ENCODE measurements at places on chromosomes 13 and 19.

- DNase-seq = no peak
Observed at GRCh38 chr13:45162821-45163220, 38.0 kb downstream of the KCTD4 start.

GRCh38 chr13:100540621-100541020 lies 48.0 kb downstream of the GGACT start:
- no peak for DNase-seq

GRCh38 chr19:55098716-55099556 lies 18.5 kb downstream of the PPP1R12C start:
- DNase-seq = no peak

GRCh38 chr13:94590744-94591143 lies 5.2 kb downstream of the TGDS start:
- DNase-seq = no peak

DNA sequence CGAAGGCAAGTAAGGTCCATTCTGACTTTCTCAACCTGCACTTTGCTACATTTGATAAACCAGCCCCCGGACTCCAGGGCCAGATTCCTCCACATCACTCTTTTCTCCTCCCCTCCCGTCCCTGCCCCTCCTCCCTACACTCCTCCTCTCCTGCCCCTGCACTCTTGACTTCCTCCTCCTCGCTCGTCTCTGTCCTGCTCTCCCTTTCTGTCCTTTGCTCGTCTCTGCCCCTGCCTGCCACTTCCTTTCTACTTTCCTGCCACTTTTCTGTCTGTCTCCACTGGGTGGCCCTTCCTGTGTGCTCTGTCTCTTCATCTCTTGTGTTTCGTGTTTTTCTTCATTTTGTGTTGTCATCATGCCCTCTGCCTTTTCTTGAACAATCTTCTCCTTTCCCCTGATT lies 7.0 kb downstream of the U2AF2 start:
- no peak for DNase-seq

GRCh38 chr19:7112675-7113074 lies 43.2 kb downstream of the ZNF557 start:
- DNase-seq = no peak

GRCh38 chr19:44984005-44984404 lies 17.3 kb upstream of the RELB start:
- DNase-seq = no peak

DNA sequence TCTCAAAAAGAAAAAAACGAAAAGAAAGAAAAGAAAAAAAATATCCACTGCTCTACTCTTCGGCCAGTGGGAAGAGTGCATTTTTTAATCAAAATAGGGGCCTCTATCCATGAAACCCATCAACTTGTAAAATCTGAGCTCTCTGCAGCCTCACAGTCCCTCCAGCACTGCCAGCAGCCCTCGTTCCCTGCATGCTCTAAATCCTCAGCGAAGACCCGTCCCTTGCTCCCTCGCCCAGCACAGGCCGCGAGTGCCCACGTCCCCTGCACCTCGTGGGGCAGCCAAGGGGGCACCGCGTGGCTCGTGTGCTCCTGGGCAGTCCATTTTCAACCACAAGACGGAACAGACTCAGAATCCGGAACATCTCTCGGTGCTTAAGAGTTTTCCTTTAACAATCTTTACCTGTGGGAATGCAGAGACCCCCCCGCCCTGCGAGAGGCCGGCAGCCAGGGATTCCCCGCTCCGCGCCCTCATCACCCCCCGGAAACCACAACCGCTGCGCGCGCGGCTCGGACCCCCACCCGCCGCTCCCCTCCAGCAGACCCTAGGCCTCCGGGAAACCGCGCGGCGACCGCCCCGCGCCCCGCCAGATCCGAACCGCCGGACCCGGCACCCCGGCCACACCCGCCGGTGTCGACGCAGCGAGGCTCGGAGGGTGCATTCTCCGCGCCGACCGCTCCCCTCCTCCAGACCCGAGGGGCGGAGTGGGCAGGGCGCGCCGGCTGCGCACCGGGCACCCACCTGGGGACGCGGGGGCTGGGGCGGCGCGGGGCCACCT lies 638 bp downstream of the ANKRD27 start:
- DNase-seq = no peak

GRCh38 chr13:46555722-46556417 lies 2.9 kb downstream of the LRCH1 start:
- DNase-seq = no peak

DNA sequence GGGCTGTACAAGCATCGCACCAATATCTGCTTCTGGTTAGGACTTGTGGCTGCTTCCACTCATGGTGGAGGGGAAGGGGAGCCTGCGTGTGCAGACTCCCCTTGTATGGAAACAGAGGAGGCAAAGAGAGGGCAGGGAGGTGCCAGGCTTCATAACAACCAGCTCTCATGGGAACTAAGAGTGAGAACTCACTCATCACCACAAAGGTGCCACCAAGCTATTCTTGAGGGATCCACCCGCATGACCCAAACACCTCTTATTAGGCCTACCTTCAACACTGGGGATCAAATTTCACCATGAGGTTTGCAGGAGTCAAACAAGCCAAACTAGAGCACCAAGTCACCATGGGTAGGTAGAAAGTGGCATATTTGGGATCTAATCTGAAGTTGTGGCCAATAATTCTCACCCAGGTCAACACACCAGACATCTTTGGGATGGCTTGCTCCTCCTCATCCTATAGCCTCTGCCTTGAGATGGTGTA lies 46.4 kb downstream of the RUBCNL start:
- DNase-seq = no peak

DNA sequence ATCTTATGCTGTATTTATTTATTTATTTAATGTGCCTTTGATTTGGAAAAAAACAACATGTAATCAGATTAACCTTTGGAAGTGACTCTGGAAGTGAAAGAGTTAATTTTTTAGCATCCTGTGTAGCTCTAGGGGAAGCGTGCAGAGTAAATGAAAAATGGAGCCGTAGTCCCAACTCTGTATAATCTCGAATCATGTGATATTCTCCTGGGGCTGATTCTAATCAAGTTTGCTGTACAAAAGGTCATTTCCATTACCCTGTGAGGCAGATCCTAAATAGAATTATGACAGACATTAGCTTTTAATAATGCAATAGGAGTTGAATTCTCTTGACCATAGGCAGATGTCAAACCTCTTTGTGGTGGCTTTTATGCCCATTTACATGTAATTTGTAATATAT lies 238.6 kb upstream of the CSNK1A1L start:
- no peak for DNase-seq

GRCh38 chr13:26964278-26965250 lies 204.0 kb upstream of the GPR12 start:
- DNase-seq = no peak

- DNase-seq = no peak
Observed at GRCh38 chr19:3112375-3113099, 18.4 kb downstream of the GNA11 start.

- no peak for DNase-seq
Observed at GRCh38 chr13:59770451-59770850, 393.3 kb downstream of the DIAPH3 start.

GRCh38 chr19:29076963-29077362 lies 136.0 kb downstream of the UQCRFS1 start:
- DNase-seq = no peak

- DNase-seq = peak; percentile 73
Observed at GRCh38 chr19:5987077-5987818, 9.3 kb upstream of the RANBP3 start.

GRCh38 chr19:42175952-42176648 lies 41.4 kb downstream of the DEDD2 start:
- DNase-seq = peak; percentile 33

DNA sequence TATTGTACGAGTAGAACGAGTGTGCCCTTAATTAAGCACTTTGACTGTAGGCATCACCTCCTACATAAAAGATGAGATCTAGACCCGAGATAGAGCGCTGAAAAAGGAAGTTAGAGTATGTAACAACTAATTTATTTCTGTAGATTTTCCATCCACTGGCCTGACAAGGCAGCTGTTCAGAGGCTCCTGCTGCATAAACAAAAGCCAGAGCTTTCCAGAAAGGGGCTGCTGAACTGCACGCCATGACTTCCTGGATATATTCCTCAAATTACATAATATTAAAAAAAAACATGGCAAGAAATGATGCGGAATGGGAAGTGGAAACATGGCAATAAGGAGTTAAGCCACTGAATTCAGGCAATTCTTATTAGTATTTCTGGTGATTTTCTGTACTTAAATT lies 89.7 kb downstream of the AKAP11 start:
- DNase-seq = no peak

DNA sequence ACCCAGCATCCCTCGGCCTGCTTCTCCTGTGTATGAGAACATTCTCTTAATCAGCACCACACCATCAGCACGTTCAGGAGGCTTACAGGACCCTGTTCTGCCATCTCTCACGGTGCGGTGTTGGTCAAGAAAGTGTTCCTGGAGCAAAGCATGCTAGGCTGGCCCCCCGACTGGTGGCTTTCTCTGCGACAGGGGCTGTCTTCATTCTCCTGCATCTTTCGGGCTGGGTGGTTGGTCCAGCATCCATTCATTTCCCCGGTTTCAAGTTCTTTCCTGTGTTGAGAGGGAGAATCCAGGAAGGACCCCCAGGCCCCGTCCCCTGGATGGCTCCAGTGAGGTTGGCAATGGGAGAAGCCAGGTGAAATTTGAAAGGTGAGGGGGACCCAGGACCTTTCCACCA lies 55.8 kb downstream of the C1QTNF9 start:
- no peak for DNase-seq

DNA sequence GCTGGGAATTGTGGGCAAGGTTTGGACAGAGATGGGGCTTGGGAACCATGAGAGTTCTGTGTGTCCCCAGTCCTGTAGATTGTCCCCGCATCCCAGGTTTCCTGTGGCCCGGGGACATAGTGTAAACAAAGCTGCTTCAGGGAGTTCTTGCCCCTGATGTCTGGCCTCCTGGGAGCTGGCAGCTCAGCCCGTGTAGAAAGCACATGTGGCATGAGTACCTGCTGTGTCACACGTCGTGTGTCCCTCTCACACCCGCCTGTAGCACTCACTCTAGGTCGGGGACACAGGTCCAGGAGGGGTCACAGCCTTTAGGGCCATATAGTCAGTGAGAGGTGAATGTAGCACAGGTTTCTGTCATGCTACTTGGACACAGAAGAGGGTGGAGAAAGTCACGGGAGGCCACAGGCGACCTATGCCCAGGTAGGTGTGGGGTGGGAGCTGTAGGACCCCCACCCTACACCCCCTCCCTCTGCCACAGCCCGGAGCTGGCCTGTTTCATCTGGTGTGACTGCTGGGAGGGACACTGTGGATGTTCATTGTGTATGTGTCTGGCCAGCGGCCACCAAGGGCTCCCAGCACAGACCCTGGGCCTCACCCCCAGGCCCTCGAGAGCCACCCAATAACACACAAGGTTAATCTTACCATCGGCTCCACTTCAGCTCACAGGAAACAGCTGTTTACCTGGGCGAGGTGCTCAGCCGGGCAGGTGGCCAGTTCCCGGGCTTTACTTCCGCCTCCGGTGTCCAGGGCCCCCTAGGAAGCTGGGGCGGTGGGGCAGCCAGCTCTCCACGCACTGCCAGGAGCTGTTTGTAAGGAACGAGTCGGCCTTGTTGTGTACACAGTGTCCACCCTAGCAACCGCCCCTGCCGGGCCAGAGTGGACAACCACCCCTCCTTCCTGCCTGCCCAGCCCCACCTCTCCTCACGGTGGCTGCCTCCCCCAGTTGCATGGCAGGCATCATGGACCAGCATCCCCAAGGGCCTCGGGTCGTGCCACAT lies 49.7 kb downstream of the COMP start:
- DNase-seq = no peak

- DNase-seq = no peak
Observed at GRCh38 chr13:94249512-94249911, 230.0 kb downstream of the DCT start.

GRCh38 chr19:57552432-57552831 lies 7.2 kb downstream of the ZNF550 start:
- DNase-seq = no peak

- no peak for DNase-seq
Observed at GRCh38 chr13:97257800-97258799, 36.0 kb downstream of the MBNL2 start.

GRCh38 chr19:2588081-2588777 lies 112.3 kb downstream of the GADD45B start:
- no peak for DNase-seq

GRCh38 chr13:27889471-27889870 lies 30.3 kb upstream of the PDX1 start:
- no peak for DNase-seq

DNA sequence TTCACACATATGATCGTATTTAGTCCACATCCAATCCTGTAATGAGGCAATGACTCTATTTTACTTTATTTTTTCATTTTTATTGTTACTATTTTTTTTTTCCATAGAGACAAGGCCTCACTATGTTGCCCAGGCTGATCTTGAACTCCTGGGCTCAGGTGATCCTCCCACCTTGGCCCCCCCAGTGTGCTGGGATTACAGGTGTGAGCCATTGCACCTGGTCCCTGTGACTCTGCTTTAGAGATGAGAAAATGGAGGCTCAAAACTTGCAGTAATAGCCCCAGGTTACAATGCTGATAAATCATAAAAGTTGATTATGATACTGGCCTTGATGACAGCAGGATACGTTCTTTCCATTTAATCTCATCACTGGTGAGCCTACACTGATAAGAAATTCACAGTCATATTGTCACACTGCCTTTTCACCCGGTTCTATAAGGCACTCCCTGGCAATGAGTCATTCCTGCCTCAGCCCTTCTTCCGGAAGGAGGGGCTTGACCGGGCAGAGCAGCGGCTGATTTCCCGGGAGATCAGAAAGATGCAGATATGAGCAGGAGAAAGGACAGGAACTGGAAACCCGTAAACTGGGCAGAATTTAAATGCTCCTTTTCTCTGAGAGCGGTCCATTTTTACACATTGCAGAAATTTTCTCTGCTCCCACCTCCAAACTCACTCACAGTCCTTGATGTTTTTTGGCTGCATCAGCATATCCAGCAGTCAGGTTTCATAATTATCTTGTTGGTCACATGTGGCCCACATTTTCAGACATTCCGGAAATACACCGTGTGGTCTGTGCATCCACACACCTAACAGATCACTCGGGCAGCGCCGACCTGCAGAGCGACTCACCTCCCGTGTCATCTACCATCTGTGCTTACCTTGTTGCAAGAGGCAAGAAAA lies 616.4 kb downstream of the EFNB2 start:
- no peak for DNase-seq

DNA sequence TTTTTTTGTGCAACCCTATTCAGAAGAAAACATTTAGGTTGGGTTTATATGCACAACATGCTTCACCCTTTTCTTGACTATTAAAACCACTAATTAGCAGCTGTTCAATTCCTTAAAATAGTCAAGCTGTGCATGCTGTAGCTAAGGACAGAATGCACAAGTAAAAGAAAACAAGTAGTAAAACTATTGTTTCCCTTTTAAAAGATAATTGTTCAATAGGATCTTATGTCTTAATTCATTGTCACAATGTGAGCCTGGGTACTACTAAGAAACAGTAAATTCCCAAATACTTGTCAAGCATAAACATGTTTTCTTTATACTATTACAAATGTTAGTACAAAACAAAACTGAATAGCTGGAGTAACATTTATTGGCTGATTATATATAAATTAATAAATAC lies 32.6 kb upstream of the MIR17HG start:
- no peak for DNase-seq

DNA sequence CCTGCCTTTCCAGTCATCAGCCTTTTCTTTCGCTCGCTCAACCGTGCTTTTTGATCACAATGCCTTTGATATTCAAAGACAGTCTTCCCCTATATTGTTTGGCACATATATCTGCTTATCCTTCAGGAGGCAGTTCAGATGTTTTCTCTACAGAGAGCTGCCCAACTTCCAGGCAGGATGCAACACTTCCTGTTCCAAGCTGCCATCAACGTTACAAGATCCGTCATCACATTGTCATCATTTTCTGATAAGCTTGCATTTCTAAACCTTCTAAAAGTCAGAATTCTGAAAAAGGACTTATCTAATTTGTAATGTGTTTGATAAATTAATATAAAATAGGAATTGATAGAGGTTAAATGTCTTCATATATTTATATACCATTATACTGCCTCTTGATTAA lies 574.2 kb downstream of the TBC1D4 start:
- no peak for DNase-seq
